ENCODE measurements at places on chromosomes 7 and 10.

DNA sequence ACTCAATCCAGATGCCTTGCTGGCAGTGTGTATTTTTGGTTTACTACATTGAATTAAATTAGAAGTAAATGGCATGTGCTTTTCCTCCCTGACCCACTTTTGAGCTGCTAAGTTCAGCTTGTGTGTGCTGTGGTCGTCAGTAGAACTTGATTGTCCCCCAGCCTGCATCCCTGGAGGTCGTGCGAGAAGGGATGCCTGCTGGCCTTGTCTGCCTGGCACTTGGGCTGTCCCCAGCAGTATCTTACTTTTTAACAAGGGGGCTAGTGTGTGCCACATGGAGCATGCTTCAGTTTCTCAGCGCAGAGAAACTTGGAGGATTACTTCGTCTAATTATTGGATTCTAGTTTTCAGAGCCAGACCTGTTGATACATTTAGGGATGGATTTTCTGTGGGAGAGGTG is 80.2 kb downstream of the ADCY1 start:
- no peak for DNase-seq

DNA sequence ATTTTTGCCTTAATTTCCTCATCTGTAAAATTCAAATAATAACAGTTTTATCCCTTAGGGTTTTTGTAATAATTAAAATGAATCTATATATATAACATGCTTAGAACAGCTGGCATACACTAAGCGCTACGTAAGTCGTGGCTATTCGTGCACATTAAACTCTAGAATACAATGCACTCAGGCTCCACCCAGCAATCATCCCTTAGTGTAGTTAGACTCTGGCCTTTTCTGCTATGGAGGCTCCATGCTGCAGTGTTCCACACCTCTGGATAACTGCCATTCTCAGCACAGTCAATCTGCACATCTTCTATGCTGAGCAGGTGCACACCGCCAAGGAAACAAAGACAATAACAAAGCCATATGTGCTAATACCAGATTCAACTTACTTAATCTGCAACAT is 92.9 kb downstream of the IPMK start:
- DNase-seq = no peak

DNA sequence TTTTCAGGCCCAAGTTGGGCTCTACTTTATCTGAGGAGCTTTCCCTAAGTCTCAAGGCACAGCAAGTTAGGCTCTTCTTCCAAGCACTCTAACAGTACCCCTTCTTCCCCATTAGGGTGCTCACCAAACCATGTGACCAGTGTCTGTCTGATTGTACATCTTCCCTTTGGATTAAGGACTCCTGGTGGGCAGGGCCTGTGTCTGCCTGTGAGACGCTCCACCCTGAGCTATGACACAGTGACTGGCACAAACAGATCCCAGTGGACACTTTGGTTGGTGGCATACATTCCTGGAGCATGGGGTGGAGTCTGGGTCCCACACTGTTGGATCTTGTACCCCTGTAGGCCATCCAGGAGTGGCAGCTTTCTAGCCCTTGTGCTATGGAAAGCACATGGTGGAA is 23.8 kb downstream of the PLPP4 start:
- DNase-seq = no peak

- no peak for DNase-seq
These were observed 100.8 kb downstream of the C10orf90 start for GRCh38 chr10:126569513-126570244.

DNA sequence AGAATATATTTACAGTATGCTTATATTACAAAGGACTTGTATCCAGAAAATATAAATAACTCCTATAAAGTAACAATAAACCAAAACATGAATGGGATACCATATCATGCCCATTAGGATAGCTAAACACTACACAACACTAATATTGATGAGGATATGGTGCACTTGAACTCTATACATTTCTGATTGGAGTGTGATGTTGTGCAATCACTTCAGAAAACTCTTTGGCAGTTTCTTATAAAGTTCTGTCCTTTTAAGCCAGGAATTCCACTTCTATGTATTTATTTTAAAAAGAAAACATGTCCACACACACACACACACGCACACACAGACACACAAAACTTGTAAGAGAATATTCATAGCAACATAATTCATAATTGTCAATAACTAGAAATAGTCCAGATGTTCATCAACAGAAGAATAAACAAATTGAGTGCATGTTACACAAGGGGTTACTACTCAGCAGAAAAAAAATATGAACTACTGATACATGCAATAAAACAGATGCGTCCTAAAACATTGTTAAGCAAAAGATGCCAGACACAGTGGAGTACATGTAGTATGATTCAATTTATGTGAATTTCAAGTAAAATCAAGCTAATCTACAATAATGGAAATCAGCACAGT is 416.0 kb downstream of the PLXDC2 start:
- no peak for DNase-seq

DNA sequence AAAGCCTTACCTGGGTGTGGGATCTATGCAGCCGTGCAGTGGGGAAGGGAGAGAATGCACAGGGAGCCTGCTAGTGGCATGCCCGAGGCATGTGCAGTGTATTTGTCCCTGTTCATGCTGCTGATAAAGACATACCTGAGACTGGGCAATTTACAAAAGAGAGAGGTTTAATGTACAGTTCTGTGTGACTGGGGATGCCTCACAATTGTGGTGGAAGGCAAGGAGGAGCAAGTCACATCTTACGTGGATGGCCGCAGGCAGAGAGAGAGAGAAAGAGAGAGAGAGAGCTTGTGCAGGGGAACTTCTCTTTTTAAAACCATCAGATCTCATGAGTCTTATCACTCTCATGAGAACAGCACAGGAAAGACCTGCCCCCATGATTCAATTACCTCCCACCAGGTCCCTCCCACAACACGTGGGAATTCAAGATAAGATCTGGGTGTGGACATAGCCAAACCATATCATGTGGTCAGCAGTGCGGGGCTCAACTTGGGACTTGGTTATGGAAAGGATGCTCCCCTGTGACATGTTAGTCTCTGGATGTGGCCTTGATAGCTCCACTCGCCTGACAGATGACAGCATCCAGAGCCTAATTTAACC is 128.9 kb downstream of the DOCK1 start:
- DNase-seq = no peak

- peak; percentile 60 for DNase-seq
These were observed 96.9 kb upstream of the CCDC71L start for GRCh38 chr7:106757846-106758245.

DNA sequence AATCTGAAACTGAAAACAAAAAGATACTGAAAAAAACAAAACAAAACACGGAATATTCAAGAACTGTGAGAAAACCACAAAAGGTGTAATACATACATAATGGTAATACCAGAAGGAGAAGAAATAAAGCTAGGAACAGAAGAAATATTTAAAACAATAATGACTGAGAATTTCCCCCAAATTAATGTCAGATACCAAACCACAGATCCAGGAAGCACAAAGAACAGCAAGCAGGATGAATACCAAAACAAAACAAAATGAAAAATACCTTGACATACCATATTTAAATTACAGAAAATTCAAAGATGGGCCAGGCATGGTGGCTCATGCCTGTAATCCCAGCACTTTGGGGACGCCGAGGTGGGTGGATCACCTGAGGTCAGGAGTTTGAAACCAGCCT is 57.7 kb upstream of the PARD3 start:
- DNase-seq = no peak

DNA sequence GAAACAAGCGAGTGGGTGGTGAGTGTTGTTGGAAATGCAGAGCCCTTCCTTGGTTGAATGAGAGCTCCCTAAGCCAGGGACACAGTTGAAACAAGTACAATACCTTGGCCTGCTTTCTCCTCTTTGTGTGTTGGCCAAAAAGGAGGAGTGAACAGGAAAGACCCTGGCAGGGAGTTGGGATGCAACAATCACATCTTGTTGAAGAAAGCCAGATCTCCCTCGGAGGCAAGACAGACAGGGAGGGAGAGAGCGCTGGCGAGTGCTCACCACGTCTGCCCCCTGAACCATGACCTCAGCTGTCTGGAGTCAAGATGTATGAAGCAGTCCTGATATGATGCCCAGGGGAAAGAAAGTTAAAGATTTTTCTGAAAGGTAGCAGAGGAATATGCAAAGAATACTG is 66.8 kb downstream of the ADAM12 start:
- no peak for DNase-seq
